SIG-M5 (cell line): ENCODE measurements at places on chromosomes 7 and 10.

DNA sequence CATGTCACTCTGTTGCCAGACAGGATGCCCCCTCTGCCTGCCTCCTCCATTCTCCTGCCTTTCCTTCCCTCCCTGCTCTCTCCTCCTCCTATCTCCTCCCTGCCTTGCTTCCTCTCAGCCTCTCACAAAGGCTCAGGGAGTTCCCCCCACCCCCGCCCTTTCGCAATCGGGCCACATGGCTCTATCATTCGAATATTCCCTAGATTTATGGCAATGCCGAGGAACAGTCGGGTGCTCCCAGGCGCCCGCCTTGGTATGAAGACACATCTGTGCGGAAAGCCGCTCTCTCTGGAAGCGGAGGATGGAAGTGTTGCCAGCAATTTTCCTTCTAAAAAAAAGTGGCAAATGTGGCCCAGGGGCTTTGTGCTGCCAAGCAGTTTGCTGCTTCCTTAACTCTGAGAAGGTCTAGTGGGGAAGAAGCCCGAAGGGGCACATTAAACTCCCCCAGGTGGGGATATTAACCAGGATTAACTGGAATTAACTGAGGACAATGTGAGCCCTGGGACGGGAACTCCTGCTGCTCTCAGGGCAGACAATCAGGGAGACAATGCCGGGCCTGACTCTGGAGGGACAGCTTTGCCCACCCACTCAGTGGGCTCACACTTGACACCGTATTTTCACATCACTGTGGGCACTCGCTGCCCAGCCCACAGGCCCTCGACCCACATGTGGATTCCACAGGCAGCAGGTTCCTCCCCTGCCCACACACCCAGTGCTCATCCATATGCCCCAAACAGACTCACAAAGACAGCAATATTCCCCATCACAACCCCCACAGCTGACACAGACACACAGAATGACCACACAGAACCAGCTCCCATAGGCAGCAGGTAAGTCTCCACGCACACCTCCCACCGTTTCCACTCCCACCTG lies 88.4 kb upstream of the SMNDC1 start:
- no peak for DNase-seq

DNA sequence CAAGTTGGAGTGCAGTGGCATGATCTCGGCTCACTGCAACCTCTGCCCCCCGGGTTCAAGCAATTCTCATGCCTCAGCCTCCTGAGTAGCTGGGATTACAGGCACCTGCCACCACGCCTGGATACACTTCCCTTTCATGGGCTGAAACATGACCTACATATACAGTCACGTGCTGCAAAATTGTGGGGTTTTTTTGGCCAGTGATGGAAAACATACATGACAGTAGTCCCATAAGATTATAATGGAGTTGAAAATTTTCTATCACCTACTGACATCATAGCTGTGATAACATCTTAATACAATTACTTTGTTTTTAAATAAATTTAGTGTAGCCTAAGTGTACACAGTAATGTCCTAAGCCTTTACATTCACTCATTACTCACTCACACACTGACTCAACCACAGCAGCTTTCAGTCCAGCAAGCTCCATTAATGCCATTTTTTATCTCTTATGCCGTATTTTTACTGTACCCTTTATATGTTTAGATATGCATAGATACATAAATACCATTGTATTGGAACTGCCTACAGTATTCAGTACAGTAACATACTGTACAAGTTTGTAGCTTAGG lies 79.9 kb upstream of the TMEM196 start:
- DNase-seq = no peak

- DNase-seq = no peak
Observed at GRCh38 chr7:141227454-141227853, 153.6 kb downstream of the TMEM178B start.

- DNase-seq = no peak
Observed at GRCh38 chr10:33653584-33654367, 319.3 kb upstream of the NRP1 start.

DNA sequence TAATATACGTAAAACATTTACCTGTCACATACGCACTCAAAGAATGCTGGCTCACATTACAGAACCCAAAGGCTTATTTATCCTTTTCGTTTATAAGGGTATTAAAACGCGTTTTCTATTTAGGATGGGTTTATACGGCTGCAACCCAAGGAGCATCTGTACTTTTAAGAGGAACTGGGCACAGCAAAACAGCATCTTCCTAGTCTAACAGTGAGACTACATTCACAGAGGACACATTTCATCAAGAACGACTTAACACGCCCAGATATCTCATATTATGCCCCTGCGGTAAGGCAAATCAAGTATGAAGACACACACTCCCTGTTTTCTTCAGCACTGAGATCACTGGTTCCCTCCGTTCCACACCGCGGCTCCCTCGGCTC lies 533 bp upstream of the DMTF1 start:
- DNase-seq = no peak

DNA sequence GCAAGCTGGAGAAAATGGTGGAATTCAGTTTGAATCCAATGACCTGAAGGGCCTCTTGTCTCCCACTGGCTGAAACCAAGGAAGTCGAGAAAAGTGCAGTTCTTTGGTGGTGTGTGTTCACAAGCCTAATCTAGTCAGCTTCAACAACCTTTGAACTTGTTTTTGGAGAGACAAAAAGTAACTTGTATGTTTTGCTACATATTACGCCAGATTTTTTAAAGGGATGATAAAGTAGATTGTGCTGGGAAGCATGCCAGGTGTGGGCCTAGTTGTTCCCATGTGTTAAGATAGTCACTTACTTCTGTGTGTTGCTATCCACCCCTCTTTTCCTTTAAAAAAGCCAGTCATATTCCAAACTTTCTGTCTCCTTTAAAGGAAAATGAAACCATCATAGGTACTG lies 79.7 kb upstream of the FAM3C start:
- DNase-seq = no peak
